ENCODE measurements at places on chromosomes 2 and 18. TPM values are rescaled to one million over a fixed set of nuclear protein-coding genes. Genes with fewer than 3 reads are reported as not detected.

Gene RGPD3
- not detected for total RNA-seq

Gene TBC1D8
- 1.9 TPM for total RNA-seq

Gene SP140L
- 22.3 TPM for total RNA-seq

Gene GPR35
- 0.11 TPM for total RNA-seq

Gene TSPYL6
- total RNA-seq = not detected

DNA sequence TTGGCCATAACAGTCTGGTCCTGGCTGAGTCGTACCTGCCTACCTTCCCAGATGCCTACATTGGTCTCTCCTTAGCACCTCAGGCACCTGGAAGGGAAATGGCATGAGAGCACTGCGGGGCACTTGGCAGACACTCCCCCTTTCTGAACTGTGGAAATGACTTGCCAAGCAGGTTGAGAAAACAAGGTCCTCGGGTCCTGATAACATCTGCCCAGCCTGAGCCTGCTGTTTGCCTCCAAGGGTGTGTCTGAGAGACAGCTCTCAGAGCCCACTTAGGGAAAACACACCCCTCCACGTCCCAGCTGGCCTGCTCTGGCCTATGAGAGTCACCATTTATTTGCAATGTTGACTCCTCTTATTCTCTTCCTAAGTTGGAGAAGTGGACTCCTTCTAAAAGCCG, 10.5 kb downstream of the FAM110C start:
- H3K27me3 ChIP-seq = peaks cover 2% of the 10 kb centered on the region
- H3K36me3 ChIP-seq = no peaks in the 10 kb centered on the region
- H3K27ac ChIP-seq = no peak overlapping the region
- no peaks in the 10 kb centered on the region for H3K4me1 ChIP-seq

DNA sequence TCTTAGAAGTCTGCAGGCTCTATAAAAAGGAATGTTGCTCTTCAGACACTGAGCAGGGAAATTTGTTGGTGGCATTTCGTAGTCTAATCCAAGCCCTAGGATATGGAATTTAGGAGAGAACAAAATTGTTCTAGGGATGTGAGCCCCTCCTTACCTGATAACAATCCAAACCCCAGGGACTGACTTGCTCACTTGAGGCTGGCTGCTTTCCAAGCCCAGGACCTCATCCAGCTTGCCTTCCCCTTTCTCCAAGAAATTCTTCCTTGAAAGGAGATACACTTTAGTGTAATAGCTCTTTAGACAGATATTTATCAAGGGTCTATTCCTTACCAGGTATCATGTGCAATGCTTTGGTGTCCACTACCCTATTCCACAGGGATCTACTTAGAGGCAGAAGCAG, 279.8 kb downstream of the C1D start:
- no peaks in the 10 kb centered on the region for H3K36me3 ChIP-seq
- H3K4me1 ChIP-seq = peaks cover 43% of the 10 kb centered on the region
- DNase-seq = no peak
- 0 out of 2 replicates have a peak, but pooled peaks cover 2% of the 10 kb centered on the region for H3K27me3 ChIP-seq

DNA sequence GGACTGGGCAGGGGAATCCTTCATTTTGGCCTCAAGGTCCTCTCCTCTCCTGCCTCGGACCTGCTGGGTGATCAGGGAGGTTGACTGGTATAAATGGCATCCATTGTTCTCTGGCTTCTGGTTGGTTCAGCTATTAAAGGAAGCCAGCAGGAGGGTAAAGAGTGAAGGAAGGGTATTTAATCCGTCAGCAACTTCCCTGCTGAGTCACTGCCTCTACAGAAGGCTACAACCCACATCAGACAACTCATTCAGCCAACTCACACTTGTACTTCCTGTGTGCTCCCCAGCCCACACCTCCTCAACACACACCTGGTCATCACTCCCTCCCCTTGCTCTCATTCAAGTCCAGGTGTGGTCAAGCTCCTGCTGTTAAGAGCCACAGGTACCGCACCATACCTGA, 68.3 kb upstream of the MRPS9 start:
- H3K27me3 ChIP-seq = no peaks in the 10 kb centered on the region
- H3K36me3 ChIP-seq = no peaks in the 10 kb centered on the region
- H3K4me3 ChIP-seq = no peak overlapping the region

Gene COLEC12
- not detected for total RNA-seq

GRCh38 chr2:69053416-69053965, 40.5 kb downstream of the ANTXR1 start:
- peaks cover 21% of the 10 kb centered on the region for H3K4me1 ChIP-seq
- peaks cover 15% of the 10 kb centered on the region for H3K36me3 ChIP-seq
- H3K4me3 ChIP-seq = no peak overlapping the region
- no peaks in the 10 kb centered on the region for H3K27me3 ChIP-seq
- H3K27ac ChIP-seq = no peak overlapping the region

DNA sequence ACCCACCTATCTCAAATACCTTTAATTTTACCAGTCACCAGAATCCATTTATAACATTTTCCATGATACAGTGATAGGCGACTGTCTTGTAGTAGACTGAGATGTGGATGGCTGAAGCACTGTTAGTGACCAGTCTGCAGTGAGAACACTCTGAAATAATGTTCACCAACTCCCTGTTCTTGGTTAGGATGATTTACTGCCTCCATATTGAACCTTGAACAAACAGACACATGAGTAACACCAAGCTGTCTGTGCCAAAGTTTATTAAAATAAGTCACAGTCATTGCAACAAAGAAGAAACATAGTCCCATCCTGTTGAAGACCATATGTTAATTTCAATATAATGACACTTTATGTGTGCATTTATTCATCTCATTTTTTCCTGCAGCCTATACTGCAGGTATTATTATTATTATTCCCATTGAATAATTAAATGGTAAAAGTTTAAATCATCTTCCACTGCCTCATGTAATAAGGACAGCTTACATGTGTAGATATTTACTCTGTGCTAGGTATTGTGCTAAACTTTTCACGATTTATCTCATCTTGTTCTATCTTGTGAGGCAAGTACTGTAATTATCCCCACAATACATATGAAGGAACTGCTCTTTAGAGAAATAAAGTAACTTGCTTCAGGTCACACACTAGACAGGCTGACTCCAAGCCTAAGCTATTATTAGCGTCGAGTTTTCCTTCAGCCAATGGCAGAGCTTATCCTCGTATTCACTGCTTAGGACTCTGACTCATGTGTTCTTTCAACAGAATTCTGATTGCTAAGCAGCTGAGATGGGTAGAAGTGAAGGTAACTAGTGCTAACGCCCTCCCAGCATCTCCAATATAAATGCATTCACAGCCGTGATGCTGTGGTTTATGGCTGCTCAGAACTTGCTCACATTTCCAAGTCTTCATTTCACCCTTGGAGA, 62.5 kb downstream of the ONECUT2 start:
- H3K4me1 ChIP-seq = peaks cover 18% of the 10 kb centered on the region
- peaks cover 3% of the 10 kb centered on the region for H3K27me3 ChIP-seq
- no peaks in the 10 kb centered on the region for H3K36me3 ChIP-seq

GRCh38 chr2:102197389-102198137, 10.7 kb downstream of the IL1RL2 start:
- peaks cover 14% of the 10 kb centered on the region for H3K4me1 ChIP-seq
- DNase-seq = no peak
- H3K4me3 ChIP-seq = no peak overlapping the region

DNA sequence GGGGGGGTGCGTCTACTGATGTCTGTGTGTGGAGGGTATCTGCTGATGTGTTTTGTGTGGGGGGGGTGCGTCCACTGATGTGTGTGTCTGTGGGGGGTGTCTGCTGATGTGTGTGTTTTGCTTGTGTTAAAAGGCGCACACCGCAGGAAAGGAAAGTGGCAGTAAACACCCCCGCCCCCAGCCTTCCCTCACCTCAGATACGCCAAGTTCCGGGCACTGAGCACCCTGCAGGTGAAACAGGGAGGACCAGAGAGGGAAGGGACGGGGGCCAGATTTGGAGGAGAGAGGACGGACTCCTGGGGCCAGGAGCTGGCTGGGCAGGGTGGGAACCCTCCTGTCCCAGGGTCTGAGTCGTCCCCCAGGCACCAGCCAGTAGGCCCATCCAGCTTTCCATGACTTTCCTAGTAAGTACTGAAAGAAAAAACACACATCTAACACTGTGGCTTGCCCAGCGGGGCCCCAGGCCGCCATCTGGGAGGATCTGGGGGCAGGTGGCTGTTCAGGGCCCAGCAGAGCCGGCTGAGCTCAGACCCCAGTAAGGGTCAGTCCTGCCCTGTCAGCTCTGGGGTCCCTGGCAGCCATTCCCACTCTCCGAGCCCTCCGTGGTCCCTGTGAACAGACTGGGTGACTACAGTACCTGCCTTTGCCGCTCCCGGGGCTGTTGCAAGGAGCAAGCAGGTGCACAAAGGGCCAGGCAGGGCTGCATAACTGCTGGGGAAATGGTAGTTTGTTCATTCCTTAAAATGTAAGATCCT, 126.9 kb downstream of the NFATC1 start:
- DNase-seq = no peak
- H3K27ac ChIP-seq = no peak overlapping the region
- H3K4me1 ChIP-seq = peaks cover 10% of the 10 kb centered on the region
- H3K36me3 ChIP-seq = no peaks in the 10 kb centered on the region

Measured in HFFc6 (cell line).